Esophagus muscularis mucosa (tissue), 4 donors: ENCODE measurements at places on chromosomes 7 and 10. TPM values are rescaled to one million over a fixed set of nuclear protein-coding genes. Genes with fewer than 3 reads are reported as not detected.

The BLNK gene
- total RNA-seq, result 0.97 TPM

DNA sequence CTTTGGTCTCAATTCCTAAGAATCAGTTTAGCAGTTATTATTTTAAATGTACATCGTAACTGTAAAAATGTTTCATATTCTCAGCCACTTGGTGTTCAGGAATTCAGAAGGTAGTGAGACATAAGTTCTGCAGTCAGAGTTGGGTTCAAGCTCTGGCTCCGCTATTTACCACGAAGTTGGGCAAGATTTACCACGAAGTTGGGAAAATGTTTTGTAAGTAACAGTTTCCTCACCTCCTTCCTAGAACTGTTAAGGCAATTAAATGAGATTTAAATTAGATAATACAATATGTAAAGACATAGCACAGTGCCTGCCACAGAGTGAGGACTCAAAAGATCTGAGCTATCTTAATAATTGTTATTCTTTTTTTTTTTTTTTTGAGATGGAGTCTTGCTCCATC lies 16.3 kb upstream of the ABLIM1 start:
- no peak for DNase-seq
- H3K36me3 ChIP-seq, result no peaks in the 10 kb centered on the region
- H3K27ac ChIP-seq, result no peak overlapping the region
- H3K4me3 ChIP-seq, result no peak overlapping the region
- H3K27me3 ChIP-seq, result no peaks in the 10 kb centered on the region

DNA sequence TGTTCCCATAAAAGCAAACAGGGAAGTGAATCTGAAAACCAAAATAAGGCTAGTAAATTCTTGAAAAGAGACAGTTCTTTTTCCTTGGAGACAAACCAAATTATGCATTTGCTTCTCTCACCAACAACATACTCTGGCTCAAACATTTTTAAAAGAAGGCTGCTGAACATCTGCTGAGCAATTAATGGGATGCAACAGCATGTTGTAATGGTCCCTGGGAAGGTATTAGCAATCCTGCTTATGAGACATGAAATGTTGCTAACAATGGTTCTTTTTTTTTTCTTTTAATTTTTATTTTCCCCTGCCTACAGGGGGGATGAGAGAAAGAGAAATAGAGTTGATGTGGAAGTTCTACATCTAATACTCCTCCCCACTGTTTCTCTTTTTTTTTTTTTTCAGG lies 572.1 kb downstream of the SORCS1 start:
- no peaks in the 10 kb centered on the region for H3K4me1 ChIP-seq
- H3K27me3 ChIP-seq, result no peaks in the 10 kb centered on the region
- no peaks in the 10 kb centered on the region for H3K36me3 ChIP-seq
- H3K27ac ChIP-seq, result no peak overlapping the region
- H3K4me3 ChIP-seq, result no peak overlapping the region
- DNase-seq, result no peak

The IGFBP1 gene
- not detected for total RNA-seq

GRCh38 chr10:70546584-70546983 lies 56.0 kb downstream of the PRF1 start:
- no peak overlapping the region for H3K27ac ChIP-seq
- no peaks in the 10 kb centered on the region for H3K27me3 ChIP-seq
- no peak for DNase-seq
- no peak overlapping the region for H3K4me3 ChIP-seq

DNA sequence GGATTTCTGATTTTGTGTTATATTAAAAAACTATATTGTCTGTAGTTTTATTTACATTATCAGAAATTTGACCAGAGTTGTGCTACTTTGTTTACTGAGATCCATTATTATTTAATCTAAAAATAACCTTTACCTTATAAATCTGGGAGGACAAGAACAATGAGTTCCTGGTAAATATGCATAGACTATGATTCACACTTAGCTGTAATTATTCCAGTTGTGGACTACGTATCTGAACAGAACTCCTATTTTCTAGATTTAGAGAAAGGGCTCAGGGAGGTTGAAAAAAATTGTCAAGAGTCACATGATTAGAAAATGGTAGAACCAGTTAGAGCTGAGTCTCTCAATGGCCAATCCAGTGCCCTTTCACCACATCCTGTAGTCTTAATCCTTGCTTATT lies 4.2 kb upstream of the GPR158 start:
- no peak overlapping the region for H3K27ac ChIP-seq
- no peak for DNase-seq
- no peaks in the 10 kb centered on the region for H3K36me3 ChIP-seq
